ENCODE measurements at places on chromosomes 1 and 21. TPM values are rescaled to one million over a fixed set of nuclear protein-coding genes. Genes with fewer than 3 reads are reported as not detected.

Gene RGL1
- 22.7 TPM for total RNA-seq

Gene RORC
- 10.3 TPM for total RNA-seq

DNA sequence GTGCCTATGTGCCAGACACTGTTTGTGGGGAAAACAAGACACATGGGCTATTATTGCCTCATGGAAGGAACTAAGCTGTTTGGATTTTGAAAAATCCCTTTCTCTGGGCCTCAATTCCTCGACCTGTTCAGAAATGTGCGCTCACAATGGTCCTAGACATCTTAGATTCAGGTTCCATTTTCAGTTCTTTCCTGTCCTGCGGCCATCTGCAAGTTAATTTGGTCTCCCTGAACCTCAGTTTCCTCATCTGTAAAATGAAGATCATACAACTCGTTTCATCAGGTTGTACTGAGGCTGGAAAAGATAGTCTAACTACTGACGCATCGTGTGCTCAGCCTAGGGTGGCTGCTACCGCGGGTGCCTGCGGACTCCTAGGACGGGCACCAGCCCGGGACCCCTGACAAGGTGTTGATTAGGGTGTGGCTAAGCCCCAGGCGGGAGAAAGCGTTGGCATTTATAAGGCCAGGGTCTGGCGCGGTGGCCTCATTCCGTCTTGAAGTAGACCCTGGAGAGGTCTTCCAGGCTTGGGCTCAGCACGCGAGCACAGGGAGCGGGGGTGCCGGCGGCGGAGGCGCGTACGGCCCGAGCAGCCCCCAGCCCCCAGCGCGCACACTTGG, 493 bp upstream of the ELOA start:
- no peak for DNase-seq
- H3K36me3 ChIP-seq, result no peaks in the 10 kb centered on the region
- no peaks in the 10 kb centered on the region for H3K27me3 ChIP-seq
- peak overlapping the region; percentile 92 for H3K27ac ChIP-seq

DNA sequence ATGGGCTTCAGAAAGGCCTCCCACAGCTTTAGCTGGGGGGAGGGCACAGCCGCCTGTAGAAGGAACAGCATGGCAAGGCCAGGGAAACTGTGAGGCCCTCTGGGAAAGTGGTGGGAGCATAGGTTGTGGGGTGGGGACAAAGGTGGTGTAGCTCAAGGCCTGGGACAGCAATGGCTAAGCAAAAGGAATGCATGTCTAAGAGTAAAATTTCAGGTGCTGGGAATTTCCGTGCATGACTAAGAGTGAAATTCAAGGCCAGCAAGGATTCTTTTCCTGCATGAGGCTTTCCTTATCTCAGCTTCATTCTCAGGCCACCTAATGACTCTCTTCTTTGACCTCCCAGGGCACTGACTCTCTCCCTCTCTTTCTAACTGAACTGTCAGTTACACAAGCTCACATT, 86.5 kb upstream of the WNT4 start:
- no peaks in the 10 kb centered on the region for H3K36me3 ChIP-seq
- H3K27ac ChIP-seq, result no peak overlapping the region
- H3K4me3 ChIP-seq, result no peak overlapping the region
- H3K4me1 ChIP-seq, result no peaks in the 10 kb centered on the region
- no peaks in the 10 kb centered on the region for H3K27me3 ChIP-seq
- DNase-seq, result no peak

DNA sequence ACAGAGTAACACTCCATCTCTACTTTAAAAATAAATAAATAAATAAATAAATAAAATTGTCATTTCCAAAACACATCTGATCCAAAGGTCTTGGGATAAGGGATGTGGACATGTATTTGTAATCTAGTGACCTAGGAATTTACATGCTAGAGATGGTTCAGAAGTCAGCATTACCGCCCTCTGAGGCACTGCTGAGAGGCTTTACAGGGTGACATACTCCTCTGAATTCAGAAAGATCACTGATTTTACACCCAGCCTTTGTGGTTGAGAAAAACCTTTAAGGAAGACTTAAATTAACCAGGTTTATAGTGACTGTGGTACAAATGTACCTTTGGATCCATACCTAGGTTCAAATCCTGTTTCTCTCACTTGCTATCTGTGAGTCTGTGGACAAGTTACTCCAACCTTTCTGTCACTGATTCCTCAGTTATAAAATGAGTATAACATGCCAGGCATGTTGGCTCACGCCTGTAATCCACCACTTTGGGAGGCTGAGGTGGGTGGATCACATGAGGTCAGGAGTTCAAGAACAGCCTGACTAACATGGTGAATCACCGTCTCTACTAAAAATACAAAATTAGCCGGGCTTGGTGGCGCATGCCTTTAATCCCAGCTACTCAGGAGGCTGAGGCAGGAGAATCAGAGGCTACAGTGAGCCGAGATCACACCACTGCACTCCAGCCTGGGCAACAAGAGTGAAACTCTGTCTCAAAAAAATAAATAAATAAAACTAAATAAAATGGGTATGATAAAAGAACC, 20.1 kb downstream of the OSBPL9 start:
- H3K4me3 ChIP-seq, result no peak overlapping the region
- no peaks in the 10 kb centered on the region for H3K4me1 ChIP-seq
- H3K36me3 ChIP-seq, result no peaks in the 10 kb centered on the region
- peak; percentile 83 for DNase-seq
- H3K27me3 ChIP-seq, result no peaks in the 10 kb centered on the region
